ENCODE measurements at places on chromosomes 1 and 21.

- DNase-seq: no peak
Observed at GRCh38 chr1:44297695-44298400, 57.2 kb downstream of the ERI3 start.

DNA sequence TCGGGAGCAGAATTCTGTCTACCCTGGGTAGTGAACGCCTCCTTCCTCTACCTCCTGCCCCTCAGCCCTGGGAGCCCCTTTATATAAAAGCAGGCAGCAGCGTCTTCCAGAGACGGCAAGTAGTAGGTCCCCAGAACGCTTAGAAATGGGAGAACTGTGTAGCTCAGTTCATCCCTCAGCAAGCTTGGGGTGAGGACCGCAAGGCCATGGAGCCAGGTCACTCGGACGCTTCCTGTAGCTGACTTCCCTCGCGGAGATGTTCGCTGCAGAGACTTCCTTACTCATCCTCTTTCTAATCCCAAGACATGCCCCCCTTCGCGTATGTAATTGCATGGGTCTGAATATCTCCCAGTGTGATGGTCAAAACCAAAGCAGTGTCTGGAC lies 141.4 kb upstream of the COA6 start:
- no peak for DNase-seq

DNA sequence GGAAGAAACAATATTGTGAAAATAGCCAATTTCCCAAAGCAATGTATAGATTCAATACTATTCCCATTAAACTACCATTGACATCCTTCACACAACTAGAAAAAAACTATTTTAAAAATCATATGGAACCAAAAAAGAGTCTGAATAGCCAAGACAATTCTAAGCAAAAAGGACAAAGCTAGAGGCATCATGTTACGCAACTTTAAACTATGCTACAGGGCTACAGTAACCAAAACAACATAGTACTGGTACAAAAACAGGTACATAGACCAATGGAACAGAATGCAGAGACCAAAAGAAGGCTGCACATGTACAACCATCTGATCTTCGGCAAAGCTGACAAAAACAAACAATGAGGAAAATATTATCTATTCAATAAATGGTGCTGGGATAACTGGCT lies 233.3 kb upstream of the TMPRSS15 start:
- DNase-seq: no peak

GRCh38 chr1:234683127-234683860 lies 73.3 kb upstream of the IRF2BP2 start:
- DNase-seq: no peak

DNA sequence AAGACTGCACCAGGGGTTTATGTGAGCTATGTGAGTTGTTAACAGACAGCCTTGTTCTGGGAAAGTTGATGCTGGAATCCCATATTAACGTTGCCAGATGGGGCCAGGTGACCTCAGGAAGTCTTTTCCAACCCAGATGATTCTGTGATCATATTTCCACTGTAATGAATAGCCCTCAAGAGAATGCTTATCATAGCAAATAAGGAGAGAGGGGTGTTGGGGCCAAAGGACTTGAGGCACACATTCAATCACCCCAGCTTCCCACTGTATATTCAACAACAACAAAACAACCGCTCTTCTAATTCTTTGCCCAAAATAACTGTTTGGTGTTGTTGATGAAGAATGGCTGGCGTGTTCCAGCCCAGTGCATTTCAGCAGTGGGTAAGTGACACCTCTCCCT lies 14.1 kb downstream of the ZNF697 start:
- DNase-seq: no peak

GRCh38 chr1:46128344-46128743 lies 4.1 kb downstream of the PIK3R3 start:
- no peak for DNase-seq

- DNase-seq: no peak
Observed at GRCh38 chr1:110774398-110774797, 98.5 kb upstream of the CD53 start.

GRCh38 chr1:191752342-191752741 lies 405.9 kb upstream of the RGS18 start:
- DNase-seq: no peak

- DNase-seq: peak; percentile 70
Observed at GRCh38 chr1:247110627-247111258, 6.6 kb upstream of the ZNF669 start.

GRCh38 chr1:164223378-164223777 lies 335.6 kb upstream of the PBX1 start:
- DNase-seq: no peak

DNA sequence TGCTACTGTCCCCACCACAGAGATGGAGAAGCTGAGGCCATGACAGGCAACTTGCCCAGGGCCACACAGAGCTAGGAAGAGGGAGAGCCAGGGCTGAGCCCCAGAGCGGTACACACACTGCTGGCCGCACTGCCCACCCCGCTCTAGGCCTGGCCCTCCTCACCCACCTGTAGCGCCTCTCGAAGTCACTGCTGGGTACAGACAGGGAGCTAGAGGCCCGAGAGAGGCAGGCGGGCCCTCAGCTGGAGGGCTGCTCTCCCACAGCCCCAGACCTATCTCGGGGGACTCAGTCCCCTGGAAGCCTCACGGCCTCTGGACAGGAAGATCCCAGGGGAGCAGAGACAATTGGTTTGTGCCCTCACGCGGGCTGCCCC lies 17.3 kb upstream of the PLEKHG5 start:
- DNase-seq: no peak

- no peak for DNase-seq
Observed at GRCh38 chr1:187408212-187409004, 579.7 kb downstream of the PLA2G4A start.

GRCh38 chr1:68516066-68516465 lies 19.2 kb upstream of the DEPDC1 start:
- no peak for DNase-seq

DNA sequence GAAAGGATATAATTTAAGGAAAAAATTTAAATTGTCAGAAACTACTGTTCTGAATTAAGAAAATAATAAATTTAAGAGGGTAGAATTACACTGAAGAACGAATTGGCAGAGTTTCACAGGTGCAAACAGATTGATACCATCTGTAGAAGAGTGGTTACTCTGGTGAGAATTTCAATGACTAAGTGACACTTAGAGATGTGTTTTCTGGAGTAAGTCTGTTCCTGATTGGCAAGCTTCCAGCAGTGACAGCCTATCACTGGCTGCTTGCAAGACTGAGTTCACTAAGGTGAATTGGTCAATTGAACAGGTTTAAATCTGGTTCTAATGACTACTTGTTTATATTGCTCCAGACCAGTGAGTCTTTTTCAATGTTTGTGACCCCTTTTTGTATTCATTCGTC lies 838.2 kb upstream of the RGS18 start:
- DNase-seq: no peak

GRCh38 chr1:167332503-167332902 lies 111.8 kb downstream of the POU2F1 start:
- DNase-seq: no peak

DNA sequence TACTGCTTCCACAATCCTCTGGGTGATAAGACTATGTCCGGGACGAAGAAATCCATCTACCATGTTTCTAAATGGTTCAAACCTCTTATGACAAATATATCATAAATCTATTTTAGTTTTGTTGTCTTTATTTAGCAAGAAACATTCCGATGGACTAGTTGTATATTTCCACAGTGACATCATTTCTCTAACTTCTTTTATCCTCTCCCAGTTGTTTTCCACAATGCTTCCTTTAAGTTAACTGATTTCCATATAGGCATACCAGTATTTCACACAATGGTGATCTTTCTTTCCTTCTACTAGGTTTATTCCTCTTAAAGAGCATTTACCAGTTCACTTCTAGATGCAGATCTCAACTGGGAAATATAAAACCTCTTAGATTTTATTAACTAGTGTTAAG lies 44.8 kb downstream of the USP1 start:
- no peak for DNase-seq

- no peak for DNase-seq
Observed at GRCh38 chr1:114232691-114233090, 79.0 kb upstream of the SYT6 start.

GRCh38 chr1:182656842-182657397 lies 27.5 kb downstream of the RGS8 start:
- no peak for DNase-seq

- no peak for DNase-seq
Observed at GRCh38 chr1:150970808-150971582, 3.6 kb downstream of the CERS2 start.

DNA sequence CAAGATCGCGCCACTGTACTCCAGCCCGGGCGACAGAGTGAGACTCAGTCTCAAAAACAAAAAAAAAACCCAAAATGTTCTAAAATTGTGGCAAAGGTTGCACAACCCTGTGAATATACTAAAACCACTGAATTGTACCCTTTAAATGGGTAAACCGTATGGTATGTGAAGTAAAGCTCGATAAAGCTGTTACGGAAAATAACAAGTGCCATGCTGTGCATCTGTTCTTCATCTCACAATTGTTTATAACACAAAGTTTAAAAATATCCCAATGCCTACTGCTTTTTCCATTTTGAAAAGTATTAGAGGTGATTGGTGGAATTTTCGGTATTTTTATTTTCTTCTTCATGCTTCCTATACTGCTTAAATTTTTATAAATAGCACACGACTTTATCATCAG lies 111.5 kb downstream of the ENAH start:
- no peak for DNase-seq

DNA sequence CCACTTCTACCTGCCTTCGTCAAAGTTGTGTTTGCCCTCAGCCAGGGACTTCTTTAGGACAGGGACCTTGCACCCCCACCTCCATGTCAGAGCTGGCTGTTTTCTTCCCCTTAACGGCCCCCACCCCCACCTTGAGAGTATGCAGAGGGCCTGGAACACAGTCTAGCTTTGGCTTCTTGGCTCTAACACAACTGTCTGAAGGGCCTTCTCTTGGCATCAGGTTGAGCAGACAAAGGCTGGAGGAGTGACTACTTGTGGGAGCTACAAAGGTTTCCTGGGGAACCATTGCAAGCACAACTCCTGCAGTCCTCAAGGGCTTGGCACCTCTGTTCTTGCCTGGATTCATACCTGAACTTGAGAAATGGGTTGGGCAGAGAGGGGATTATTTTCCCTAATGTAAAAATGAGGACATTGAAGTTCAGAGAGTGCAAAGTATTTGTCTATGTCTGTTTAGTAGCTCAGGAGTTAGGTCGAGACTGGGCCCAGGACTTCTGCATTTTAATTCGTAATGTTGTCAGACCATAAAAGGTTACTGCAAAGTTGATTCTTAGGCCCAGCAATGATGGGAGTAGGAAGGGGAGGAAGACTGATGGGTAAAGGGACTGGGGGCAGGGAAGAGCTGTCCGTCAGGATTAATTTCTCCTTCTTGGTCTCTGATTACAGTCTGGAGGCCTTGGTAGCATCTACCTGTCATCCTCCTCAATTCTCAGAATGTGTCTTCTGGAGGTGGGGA lies 2.6 kb downstream of the CYP4B1 start:
- no peak for DNase-seq

DNA sequence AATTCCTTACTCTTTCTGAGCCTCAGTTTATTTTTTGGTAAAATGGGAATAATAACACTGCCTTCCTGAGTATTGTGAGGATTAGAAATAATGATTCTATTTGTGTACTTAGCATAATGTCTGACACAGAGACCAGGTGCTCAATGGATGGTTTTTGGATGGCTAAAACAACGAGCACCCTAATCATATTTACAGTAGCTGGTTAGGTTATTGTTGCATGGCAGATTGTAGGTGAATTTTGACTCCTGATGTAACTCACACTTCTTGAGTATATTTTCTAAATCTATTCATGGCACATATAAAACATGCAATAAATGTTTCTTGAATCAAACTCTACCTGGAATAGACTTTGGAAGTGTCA lies 11.9 kb upstream of the DUSP10 start:
- DNase-seq: no peak

- no peak for DNase-seq
Observed at GRCh38 chr1:118739501-118739900, 248.6 kb downstream of the TBX15 start.

DNA sequence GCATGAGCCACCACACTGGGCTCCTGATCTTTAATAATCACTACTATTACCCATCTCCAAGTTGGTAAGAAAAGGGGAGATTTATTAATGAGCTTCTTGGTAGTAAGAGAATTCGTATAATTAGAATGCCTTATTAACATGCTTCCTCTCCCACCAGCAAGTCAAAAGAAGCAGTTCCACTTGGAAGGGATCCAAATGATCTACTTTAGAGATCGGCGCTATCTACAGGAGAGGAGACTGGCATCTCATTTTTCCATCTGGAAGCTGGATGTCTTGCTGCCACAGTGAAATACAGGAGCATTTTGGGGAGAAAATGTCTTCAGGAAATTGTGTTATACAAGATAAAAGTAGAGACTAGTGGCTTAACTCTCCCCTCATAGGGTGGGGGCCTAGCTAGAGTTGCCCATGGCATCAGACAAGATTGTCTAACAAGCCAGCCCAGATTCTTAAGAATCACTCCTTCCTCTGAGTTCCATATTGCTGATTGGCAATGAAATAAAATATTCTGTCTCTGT lies 33.6 kb upstream of the CAMSAP2 start:
- DNase-seq: no peak

GRCh38 chr21:14988760-14989159 lies 76.0 kb downstream of the NRIP1 start:
- DNase-seq: no peak

GRCh38 chr1:4269330-4269729 lies 369.3 kb upstream of the C1orf174 start:
- DNase-seq: no peak

DNA sequence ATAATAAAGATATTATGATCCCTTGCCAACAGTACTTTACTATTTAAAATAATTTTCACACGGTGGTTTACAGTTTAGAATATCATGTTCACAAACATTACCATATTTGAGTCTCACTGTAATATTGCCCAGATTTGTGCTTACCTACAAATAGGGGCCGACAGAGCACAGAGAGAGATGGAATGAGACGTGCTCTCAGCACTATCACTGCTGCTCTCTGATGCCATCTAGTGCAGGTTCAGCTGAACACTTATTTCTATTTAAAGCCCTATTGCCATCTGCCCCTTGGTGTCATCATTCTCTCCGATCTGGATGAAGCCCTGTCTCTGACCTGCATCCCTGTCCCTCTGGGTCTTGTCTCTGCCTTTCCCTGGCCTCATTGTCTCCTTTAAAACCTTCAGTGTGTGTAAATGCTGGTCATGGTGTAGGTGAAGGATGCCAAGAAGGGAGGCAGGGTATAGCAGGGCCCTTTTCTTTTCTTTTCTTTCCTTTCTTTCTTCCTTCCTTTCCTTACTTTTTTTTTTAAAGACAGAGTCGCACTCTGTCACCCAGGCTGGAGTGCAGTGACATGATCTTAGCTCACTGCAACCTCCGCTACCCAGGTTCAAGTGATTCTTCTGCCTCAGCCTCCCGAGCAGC lies 6.9 kb upstream of the GPATCH4 start:
- DNase-seq: peak; percentile 76

DNA sequence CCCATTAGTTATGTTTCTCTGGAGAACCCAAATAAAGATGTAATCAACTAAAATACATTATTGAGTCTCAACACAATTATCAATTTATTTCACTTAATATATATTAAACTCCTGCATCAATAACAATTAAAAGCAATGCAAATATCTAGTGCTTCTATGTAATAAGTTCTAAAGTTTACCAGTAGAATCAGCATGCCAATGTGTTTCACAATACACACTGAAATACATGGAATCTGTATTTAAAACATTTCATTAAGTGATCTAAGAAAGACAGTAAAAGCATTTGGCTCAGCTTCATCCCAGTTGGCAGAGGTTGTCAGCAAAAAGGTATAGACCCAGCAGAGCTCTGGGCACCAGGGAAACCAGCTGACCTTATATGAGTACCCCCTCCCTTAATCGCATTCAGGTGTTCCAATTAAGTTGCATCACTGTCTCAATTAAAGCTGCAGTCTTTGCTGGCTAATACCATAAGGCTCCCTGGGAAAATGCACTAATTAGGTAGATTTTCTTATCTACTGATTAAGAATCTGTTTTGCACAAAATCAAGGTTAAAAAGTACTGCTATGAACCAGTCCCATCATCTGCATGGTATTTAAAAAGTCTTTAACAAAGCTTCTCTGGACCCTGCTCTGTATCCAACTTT lies 63.1 kb downstream of the NIBAN1 start:
- no peak for DNase-seq

Data from activated CD8-positive, alpha-beta memory T cell treated with anti-CD3 and anti-CD28 coated beads for 24 hours (primary cell).